ENCODE measurements at places on chromosomes 5 and 9. TPM values are rescaled to one million over a fixed set of nuclear protein-coding genes. Genes with fewer than 3 reads are reported as not detected.

ANKRD18B gene
- total RNA-seq = 1.4 TPM

- DNase-seq = peak; percentile 64
These were observed 330 bp downstream of the TBC1D2 start for GRCh38 chr9:98255061-98255577.

GRCh38 chr9:85941622-85941940, 635 bp downstream of the NAA35 start:
- DNase-seq = no peak

- no peak for DNase-seq
These were observed 74.0 kb downstream of the COL27A1 start for GRCh38 chr9:114229295-114229694.

DNA sequence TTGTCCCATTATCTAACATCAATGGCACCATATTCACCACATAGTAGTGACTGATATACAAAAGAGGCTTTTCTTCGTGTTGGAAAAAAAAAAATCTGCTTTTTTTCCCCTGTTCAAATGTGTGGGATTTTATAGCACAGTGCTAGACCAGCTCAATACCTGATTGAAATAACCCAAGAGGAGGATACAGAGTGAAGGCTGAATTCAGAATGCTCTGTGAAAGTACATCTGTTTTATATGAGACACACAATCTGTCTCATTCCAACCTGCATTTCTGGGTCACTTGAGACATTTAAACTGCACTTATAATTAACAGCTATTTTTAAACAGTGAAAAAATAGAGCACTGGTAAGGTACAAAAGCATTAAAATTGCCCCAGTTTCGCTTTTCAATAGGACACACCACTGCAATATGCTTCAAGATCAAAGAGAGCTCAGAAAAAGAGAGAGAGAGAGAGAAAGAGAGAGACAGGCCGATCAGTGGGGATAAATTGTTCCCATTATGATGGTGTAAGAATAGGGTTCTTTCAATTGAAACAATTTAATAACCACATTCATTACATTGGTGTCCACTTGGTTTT, 179.3 kb downstream of the NR2F1-AS1 start:
- no peak for DNase-seq

DNA sequence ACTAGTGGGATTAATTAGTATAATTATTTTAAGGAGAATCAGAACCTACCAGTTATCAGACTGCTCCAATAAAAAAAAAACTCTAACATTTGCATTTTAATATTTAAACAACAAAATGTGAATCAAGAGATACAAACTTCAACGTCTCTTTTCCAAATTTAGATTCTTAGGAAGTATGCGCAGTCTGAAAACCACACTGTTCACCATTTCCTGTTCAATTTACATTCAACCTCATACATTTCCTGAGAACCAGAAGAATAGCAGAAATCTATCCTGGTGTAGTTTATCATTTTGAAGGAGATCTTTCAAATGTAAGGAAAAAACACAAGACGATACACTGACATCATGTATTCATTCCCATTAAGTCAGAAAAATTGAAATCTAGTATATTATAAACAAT, 869.2 kb downstream of the EFNA5 start:
- no peak for DNase-seq

DNA sequence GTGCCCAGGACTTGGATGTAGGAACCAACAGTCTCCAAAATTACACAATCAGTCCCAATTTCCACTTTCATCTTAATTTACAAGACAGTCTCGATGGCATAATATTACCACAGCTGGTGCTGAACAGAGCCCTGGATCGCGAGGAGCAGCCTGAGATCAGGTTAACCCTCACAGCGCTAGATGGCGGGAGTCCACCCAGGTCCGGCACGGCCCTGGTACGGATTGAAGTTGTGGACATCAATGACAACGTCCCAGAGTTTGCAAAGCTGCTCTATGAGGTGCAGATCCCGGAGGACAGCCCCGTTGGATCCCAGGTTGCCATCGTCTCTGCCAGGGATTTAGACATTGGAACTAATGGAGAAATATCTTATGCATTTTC, 837 bp downstream of the PCDHB2 start:
- DNase-seq = no peak

DNA sequence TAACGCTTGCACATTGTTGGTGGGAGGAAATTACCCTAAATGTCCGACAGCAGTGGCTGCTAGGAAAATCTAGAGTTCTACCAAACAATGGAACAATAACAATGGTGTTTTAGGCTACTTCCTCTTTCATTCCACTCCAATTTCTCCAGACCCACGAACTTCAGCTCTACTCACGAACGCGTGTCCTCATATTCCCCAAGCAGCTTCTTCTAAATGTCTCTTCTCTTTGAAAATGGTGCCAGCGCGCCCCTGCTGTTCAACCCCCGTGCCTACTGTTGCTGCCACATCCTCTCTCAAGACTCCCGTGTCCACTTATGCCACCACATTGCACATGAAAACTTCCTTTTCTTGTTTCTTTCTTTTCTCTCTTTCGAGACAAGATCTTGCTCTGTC, 25.6 kb downstream of the OR2V2 start:
- peak; percentile 52 for DNase-seq
